ENCODE measurements at places on chromosomes 5 and 9.

- DNase-seq = no peak
Measured at GRCh38 chr5:73633060-73633459, 7.1 kb downstream of the ARHGEF28 start.

GRCh38 chr5:37751227-37751626 is 88.6 kb downstream of the GDNF start:
- no peak for DNase-seq

GRCh38 chr5:67530609-67531255 is 334.1 kb upstream of the CD180 start:
- DNase-seq = peak; percentile 51

- DNase-seq = no peak
Measured at GRCh38 chr9:6024035-6024554, 8.7 kb upstream of the RANBP6 start.

DNA sequence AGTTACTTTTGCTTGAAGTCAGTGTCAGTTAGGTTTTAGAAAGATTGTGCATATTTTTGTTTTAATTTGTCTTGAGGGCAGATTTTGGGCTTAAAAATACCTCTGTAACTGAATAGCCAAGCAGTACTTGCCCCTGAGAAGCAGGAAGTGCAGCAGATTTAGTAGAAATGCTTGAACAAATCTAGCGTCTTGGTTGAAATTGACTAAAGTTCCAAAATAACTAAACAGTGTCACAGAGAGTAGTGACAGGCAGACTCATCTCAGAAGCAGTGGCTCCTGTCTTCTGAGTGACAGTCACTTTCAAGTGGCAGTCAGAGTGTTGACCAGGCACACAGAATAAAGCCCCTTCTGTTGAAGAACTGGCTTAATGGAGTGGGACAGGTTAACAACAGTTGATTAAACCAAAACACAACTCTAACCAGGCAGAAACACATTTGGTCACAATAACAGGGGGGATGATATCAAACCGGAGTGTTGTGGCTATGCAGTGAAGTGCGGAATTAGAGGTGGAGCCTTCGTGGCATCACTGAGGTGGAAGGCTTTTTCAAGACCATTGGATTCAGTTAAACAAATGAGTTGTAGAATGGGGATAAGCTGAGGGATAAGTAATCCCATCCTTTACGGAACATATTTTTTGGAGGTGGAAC is 29.1 kb downstream of the TRIO start:
- DNase-seq = no peak

DNA sequence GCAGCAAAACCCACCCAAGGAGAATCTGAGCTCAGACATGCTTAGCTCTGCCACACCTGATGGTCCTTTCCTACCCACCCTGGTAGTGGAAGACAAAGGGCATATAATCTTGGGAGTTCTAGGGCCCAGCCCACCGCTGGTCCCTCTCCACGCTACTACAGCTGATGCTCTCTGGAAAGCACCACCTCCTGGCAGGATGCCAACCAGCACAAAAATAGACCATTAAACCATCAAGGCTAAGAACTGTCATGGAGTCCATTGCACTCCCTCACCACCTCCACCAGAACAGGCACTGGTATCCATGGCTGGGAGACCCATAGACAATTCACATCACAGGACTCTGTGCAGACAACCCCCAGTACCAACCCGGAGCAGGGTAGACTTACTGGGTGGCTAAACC is 111.0 kb upstream of the IL7R start:
- DNase-seq = no peak

DNA sequence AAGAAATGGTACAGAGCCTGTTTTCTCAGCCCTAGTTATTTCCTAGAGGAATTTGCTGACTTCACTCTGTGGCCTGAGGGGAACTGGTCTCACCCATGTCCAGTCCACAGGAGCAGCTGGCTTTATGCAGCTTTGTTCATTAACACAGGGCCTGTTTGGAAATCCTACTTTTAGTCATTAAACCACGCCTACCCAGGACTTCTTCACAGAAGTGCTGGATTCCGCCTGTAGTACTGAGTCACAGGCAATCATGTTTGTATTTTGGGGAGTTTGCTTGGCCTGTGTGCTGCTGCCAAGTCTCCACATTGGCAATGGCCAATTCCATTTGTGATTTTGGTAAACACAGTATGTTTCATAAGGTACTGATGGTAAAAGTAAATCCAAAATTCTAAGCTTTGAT is 52.8 kb downstream of the CTNND2 start:
- no peak for DNase-seq

- no peak for DNase-seq
Measured at GRCh38 chr9:74760031-74760700, 127.6 kb downstream of the TRPM6 start.

- no peak for DNase-seq
Measured at GRCh38 chr5:178334861-178335260, 102.3 kb upstream of the PHYKPL start.

GRCh38 chr5:171615705-171616640 is 169.6 kb upstream of the SMIM23 start:
- no peak for DNase-seq

DNA sequence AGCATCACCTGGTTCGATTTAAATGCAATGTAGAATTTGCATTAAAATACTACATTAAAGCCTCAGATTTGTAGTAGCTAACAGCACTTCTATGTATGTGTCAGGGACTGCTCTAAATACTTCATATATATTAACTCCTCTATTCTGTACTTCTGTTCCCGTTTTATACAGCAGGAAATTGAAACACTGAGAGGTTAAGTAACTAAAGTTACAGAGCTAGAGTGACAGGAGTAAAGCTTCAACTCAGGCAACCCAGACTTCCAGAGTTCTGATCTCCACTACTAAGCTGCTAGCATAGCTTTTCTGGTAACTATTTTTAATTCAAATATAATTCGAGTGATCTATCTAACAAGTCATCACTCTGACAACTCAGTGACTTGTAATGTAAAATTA is 619 bp upstream of the APC start:
- DNase-seq = no peak

DNA sequence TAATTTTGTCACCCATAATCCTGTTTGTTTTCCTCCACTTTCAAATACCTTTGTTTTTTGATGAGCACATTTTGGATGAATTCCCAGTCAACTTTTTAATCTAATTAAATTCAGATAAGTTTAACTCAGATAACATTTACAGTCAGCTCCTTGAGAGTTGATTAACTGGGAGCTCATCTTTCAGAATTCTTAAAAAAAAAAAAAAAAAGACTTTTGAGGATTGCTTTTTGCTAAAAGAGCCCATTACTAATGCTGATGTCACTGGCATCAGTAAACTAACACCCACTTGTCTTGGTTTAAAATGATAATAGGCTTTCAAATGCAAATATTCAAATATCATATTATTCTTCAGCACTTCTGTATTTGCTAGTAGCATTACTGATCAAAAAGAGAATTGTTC is 47.1 kb upstream of the NFIB start:
- DNase-seq = no peak

DNA sequence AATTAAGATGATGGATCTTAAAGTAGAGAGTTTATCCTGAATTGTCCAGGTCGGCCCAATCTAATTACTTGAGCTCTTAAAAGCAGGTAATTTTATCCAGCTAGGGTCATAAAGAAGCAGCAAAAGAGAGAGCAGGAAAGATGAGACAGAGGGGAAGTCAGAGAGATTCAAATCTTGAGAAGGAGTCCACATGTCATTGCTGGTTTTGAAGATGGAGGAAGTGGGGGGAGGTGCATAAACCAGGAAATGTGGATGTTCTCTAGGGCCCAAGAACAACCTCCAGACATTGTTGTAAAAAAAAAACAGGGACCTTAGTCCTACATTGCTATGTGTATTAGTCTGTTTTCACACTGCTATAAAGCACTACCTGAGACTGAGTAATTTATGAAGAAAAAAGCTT is 66.4 kb downstream of the SLCO4C1 start:
- DNase-seq = no peak

GRCh38 chr5:154143211-154143641 is 47.3 kb upstream of the GALNT10 start:
- DNase-seq = no peak

DNA sequence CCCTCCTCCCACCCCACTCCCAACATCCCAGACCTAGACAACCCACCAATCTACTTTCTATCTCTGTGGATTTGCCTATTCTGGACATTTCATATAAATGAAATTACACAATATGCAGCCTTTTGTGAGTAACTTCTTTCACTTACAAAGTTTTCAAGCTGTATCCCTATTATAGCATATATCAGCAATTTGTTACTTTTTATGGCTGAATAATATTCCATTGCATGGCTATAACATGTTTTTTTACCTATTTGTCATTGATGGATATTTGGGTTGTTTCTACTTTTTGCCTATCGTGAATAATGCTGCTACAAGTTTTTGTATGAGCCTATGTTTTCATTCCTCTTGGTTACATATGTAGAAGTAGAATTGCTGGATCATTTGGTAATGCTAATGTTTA is 1.9 kb upstream of the KIF3A start:
- DNase-seq = no peak

GRCh38 chr5:159409801-159410200 is 79.5 kb upstream of the IL12B start:
- no peak for DNase-seq

DNA sequence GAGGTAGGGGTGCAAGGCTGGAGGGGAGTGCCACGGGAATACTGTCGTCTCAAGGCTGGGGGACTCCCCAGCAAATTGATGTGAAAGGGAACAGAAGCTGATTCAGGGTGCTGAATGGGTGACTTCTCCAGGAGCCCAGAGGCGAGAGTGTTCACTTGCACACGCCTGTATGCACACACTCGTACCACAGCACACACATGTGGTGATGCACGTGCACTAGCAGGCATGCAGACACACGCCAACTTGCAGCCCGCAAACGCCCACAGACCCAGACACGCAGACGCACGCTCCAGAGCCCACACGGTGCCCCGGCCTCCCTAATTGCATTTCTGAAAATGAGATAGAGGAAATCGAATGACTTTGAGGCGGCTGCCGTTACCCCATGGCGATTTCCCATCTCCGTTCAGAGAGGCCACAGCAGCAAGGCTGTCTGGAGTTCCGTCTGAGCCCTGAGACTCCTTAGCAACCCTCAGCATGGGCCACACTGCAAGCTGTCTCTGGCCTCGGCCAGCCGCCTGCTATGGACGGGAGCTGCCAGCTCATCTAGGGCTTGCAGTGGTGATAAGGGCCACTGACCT is 9.1 kb upstream of the ADAMTS2 start:
- DNase-seq = no peak

Measured in NCI-H1105 (cell line).